Kidney epithelial cell (primary cell): ENCODE measurements at places on chromosomes 4 and X. TPM values are rescaled to one million over a fixed set of nuclear protein-coding genes. Genes with fewer than 3 reads are reported as not detected.

DNA sequence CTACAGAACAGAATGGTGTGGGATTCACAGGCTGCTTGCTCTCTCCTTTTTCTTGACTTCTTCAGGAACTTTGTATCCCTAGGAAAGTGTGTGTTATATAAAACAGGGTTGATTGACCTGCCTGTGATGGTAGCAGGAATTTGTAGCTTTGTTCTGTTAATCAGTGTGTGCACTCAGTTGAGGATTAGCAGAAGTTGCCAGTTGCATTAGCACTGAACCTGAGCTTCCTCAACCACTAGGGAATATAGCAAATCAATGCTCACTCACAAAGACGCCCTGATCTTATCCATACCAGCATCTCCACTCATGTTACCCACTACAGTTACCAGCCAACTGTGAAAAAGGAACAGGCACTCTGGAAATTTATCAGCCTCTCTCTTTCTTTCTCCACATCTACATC is 319.1 kb upstream of the EMCN start:
- DNase-seq: no peak

COL4A5 gene
- total RNA-seq: 17.8 and 23.8 TPM in 2 replicates

DNA sequence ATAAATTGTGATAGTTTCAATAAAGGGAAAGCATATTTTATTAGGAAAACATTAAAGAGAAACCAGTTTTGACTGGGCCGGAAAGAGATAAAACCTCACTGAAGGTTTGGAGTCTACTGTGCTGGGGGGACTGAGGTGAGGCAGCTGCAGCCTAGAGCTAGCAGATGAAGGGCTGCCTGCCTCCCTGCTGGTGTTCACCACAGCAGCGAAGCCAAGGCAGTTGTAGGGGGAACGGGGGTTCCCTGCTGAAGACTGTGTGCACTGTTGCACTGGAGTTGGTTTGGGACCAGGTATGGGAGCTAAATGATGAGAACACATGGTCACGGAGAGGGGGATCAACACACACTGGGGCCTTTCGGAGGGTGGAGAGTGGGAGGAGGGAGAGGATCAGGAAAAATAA is 546.5 kb upstream of the SMIM31 start:
- DNase-seq: no peak

- DNase-seq: no peak
Observed at GRCh38 chr4:85644061-85644460, 169.1 kb downstream of the ARHGAP24 start.

CAPN6 gene
- 0.27 and 0.29 TPM in 2 replicates for total RNA-seq

DNA sequence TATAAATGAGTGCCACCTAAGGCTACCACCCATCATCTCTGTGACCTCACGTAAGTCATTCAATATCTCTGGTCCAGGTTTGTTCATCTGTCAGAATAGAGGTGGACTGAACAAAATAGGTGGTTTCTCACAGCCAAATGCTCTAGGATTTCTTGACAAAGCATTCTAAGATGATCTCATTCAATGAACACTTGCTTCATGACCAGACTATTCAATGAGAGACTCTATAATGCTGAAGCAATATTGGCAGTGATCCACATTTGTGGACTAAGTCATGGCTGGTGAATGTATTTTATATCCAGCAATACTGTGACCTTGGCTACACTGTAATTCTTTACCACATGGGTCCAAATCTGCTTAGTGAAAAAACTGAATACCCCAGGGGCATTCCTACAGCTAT is 37.9 kb downstream of the LDB2 start:
- no peak for DNase-seq

GRCh38 chrX:109886122-109886761 is 116.7 kb upstream of the TMEM164 start:
- DNase-seq: no peak

DNA sequence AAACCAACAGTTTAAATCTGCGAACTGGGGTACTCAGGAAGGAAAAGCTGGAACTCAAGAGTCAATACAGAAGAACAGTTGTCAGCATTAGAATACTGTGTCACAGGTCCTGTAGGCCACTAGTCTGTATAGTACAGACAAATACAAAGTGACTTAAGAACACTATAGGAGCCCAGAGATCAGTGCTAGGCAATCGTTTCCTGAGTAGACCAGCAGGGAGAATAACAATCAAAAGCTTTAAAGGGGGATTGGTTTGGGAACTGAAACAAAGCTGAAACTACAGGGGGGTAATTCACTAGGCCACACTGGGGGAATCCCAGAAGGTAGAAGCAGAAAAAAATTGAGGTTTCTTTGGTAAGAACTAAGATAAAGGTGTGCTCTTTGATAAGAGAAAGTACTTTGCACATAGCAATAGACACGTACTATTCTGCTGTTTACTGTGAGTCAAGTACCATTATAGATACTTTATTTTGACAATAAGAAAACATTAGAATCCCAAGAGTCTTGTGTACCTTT is 339.7 kb downstream of the PCDH19 start:
- DNase-seq: no peak

DNA sequence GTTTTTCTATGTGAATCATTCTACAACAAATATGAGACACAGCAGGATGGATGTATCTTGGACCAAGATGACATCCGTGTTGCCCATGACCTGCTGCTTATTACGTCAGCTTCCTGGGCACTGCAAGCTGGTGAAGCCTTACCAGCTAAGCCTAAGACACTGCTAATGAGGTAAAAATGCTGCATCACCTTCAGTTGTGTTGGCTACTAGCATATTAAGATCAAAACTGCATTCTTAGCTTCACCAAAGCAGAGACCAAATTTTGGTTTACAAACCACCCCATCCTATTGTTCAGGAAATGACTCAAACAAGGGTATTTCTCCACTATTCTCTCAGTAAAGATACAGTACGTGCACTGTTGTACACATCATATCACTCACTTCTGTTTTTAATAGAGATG is 50.3 kb downstream of the MAML3 start:
- DNase-seq: no peak

- no peak for DNase-seq
Observed at GRCh38 chrX:45823536-45823935, 622.9 kb upstream of the DIPK2B start.

TEX13D gene
- not detected in 2 replicates for total RNA-seq

- no peak for DNase-seq
Observed at GRCh38 chrX:110992611-110993010, 103.4 kb upstream of the PAK3 start.
